ENCODE measurements at places on chromosomes 5 and 9.

GRCh38 chr5:35466746-35467145 lies 150.9 kb upstream of the SPEF2 start:
- DNase-seq = no peak

DNA sequence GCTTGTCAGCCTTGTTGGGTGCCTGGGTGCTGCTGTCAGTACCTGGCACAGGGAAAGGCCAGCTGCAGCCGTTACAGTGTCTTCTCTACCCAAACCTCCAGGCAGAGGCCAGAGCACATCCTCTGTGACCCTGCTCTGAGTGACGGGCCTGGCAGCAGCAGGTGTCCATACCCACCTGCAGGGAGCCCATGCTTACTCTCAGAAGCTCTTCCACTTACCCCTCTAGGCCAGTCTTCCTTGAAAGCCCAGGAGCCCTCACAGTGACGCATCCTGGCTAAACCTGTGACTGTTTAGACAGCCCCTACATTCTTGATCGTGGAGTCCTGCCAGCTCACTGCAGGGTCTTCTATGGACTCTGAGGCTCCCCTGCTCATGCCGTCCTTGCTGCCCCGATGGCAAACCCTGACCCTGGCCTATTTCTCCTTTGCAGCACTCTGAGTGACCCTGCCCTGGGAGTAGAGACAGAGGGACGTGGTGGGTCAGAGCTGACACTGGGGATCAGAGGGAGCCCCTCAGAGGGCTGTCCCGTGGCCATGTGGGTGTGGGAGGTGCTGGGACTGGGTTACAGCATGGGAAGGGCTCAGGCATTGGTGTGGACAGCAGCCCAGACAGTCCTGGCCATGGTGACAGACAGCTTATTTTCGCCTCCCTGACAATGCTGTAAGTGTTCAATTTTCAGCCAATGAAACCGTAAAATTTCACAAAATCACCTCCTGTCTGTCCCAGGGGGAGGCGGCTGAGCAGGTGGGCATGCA lies 67.6 kb upstream of the RNF130 start:
- no peak for DNase-seq

GRCh38 chr5:36374266-36374862 lies 72.7 kb upstream of the RANBP3L start:
- peak; percentile 81 for DNase-seq

DNA sequence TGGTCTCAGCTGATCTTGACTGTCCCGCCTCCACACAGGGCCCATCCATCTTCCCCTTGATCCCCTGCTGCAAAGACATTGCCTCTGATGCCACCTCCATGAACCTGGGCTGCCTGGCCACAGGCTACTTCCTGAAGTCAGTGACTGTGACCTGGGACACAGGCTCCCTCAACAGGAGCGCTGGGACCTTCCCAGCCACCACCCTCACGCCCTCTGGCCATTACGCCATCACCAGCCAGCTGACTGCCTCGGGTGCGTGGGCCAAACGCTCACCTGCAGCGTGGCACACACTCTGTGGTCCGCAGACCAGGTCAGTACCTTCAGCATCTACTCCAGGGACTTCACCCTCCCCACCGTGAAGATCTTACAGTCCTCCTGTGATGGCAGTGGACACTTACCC lies 71.9 kb downstream of the INSL6 start:
- no peak for DNase-seq

GRCh38 chr5:35440409-35440808 lies 177.3 kb upstream of the SPEF2 start:
- no peak for DNase-seq

DNA sequence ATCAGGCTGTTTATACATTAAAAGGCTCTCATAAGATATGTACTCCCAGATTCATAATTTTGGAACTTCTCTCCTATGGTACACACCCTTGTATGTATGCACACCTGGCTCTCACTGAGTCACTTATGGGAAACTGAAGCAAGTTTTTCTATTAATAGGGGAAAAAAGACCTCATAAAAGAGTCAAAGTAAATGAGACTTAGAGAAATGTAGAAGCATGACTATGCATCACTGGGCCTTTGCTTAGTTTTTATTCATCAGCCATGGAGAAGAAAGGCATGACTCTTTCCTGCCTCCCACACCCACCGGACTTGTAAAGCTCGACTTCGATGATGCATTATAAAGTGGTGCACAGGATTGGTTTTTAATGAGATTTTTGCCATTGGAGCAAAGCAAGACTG lies 28.2 kb downstream of the MTAP start:
- DNase-seq = peak; percentile 11

GRCh38 chr5:153516504-153517240 lies 26.2 kb downstream of the GRIA1 start:
- no peak for DNase-seq

DNA sequence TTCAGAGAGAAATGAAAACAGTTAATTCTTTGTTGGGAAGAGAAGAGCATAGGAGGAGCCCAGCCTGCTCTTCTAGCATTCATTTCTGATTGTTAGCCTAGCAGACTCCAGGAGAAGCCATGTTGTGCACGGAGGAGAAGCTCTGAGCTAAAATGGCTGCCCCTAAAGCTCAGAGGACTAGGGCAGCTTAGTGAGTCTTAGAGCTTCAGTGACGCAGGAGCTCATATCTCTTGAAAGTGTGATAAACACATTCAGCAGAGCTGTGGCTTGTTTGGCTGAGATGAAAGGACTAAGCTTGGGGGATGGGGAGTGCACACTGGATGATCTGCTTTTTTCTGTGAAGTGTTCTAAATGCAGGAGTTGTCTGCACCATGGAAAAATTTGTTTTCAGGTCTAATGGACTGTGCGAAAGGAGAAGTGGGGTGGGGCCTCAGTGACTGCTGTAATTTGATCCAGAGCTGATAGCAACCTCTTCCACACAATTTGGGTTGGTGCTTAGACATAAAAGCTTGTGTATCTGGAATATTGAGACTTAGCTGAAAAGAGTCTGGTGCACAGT lies 58.5 kb downstream of the ZNF462 start:
- DNase-seq = peak; percentile 81

GRCh38 chr5:59367791-59368394 lies 525.6 kb downstream of the PDE4D start:
- peak; percentile 76 for DNase-seq

DNA sequence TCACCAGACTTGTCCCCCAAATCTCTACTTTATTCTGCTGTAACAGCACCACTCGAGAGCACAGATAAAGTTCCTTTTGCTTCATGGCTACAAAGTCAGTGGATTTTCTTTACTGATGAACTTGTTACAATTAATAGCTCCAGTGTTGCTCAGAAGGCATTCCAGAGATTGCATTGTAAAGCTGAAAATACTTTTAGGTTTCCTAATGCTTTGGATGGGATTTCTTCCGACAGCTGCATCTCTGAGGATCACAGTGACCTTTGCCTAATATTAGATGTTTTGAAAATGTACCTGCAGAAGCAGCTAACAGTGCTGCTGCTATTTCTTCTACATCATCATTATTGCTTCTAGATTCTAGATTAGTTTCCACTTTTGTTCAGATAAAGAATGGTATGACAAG lies 58.8 kb upstream of the TMEM171 start:
- peak; percentile 13 for DNase-seq

GRCh38 chr9:83012922-83013838 lies 49.8 kb downstream of the RASEF start:
- DNase-seq = peak; percentile 44

DNA sequence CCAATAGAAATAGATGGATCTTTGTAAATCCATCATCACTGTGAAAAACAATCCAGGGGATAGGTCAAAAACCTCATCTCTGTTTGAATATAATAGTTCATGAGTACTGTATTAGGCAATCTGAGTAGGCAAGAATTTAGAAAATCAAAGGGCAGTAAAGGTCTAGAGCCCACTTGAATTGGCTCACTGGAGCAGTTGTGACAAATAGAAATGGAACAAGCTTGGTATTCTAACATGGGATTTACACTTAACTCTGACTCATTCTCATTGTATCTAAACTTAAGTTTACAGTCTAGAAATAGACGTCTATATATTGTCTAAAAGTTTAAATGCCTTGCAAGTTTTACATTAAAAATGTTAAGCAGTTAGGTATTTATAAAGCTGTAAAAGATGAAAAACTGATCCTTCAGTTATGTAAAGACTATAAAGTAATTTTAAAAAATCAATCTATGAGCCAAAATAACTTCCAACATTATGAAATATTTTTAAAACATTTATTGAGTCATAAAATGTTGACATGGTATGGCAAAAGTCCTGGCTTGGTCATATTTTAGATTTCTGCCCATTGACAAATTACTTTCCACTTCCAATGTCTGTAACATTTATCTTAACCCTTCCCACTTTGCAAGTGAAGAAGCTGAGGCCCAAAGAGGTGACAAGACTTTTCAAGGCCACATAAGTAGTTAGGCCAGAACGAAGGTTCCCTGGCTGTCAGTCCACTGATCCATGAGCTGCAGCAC lies 203.7 kb upstream of the NREP start:
- no peak for DNase-seq

All from astrocyte of the hippocampus (primary cell).